ENCODE measurements at places on chromosomes 1 and 21.

DNA sequence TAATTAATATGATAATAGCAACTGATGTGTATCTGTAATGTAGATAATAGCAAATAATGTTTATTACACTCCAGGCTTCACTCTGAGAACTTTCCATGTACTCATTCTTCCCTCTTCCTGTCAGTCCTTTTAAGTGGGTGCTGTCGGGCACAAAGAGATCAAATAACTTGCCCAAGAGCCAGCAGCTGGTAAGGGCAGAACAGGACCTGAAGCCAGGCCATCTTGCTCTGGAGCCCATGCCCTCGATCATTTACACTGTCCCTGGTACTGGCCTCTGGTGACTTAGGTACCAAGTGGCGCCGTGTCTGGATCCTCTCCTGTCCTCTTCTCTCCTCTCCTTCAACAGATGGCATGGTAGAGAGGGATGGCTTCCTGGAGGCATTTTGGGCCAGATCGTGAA, 97.2 kb downstream of the VPS13D start:
- H3K27ac ChIP-seq = no peak overlapping the region
- no peak for DNase-seq
- peaks cover 2% of the 10 kb centered on the region for H3K36me3 ChIP-seq
- H3K4me3 ChIP-seq = no peak overlapping the region
- no peaks in the 10 kb centered on the region for H3K27me3 ChIP-seq
- H3K4me1 ChIP-seq = no peaks in the 10 kb centered on the region

DNA sequence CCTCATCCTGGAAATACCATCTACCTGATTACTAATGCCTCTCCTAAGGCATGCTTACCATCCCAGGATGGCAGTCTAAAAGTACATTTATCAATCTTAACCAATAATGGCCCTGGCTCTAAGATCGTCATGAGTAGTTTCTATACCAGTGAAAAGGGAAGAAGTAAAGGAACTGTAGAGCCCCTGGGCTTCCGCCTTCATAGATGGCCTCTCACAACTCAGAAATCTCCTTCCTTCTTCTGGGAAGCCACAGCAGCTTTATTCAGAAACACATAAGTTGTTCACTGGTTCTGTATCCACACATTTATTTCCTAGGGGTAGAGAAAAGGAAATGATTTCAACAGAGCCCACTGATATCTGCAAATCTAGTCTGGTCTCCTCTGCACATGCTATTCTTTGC, 41.0 kb upstream of the CD5L start:
- H3K4me1 ChIP-seq = no peaks in the 10 kb centered on the region
- H3K27ac ChIP-seq = no peak overlapping the region
- DNase-seq = no peak
- no peak overlapping the region for H3K4me3 ChIP-seq
- H3K36me3 ChIP-seq = no peaks in the 10 kb centered on the region
- no peaks in the 10 kb centered on the region for H3K27me3 ChIP-seq

DNA sequence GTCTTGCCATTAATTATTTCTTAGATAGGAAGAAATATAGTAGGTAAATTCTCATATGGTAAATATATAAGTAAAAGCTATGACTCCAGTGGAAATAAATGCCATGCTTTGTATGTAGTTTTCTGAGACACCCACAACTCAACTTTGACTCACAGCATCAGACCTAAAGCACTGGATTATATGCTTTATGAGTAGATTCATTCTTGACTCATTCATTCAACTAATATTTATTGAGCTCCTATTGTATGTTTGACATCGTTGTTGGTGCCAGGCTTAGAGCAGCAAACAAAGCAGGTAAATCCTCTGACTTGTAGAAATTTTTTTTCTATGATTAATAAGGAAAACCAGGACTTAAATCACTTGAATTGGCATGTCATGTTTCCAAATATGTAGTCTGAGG, 211.4 kb downstream of the PTPRC start:
- no peaks in the 10 kb centered on the region for H3K27me3 ChIP-seq
- H3K4me3 ChIP-seq = no peak overlapping the region

DNA sequence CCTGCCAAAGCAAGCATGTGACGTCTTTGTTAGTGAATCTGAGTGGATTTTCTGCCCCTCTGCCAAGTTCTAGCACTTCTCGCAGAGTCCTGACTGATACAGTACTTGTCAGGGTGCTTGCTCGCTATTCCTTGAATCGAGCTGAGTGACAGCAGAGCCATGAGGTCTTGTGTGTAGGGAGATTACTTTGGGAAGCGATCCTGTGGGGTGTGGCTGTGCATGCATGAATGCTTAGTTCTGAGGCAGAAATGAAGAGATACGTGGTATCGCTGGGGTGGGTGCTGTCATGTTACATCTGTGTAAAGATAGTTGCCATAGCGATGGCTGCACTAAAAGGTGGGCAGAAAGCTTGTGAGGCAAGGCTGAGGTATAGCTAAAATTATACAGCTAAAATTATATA, 19.3 kb upstream of the DNAJC28 start:
- no peak overlapping the region for H3K27ac ChIP-seq
- no peaks in the 10 kb centered on the region for H3K27me3 ChIP-seq
- H3K4me3 ChIP-seq = no peak overlapping the region
- no peaks in the 10 kb centered on the region for H3K4me1 ChIP-seq
- no peak for DNase-seq

DNA sequence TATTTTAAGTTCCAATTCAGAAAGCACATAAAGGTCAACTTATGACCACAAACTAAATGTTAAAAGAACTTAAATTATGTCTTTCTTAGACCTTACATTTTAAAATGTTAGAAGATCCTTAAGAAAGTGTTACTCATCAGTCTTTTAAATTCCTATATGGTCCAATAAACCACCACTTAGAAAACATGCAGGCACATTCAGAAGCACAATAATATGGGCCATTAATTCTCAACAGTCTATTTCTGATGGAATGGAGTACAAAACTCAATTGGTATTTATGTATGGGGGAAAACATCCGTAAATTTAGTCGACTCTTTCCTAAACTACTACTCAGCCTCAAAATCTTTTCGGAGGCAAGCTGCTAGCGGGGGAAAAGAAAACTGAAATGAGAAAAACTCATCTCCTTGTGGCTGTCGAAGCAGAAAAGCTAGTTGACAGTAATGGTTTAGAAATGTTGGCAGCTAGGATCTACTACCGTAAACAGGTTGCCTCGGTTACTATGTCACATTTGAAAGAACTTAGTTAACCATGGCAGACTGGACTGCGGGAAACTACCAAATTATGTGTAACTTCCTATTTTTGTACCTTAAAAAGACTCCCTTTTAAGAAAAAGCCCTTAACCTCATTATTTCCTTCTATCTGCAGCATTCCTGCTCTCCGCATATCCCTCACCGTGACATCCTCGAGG, 1.0 kb downstream of the TRMT1L start:
- peak; percentile 16 for DNase-seq
- H3K36me3 ChIP-seq = no peaks in the 10 kb centered on the region
- peak overlapping the region; percentile 65 for H3K4me3 ChIP-seq
- no peaks in the 10 kb centered on the region for H3K27me3 ChIP-seq
- peak overlapping the region; percentile 96 for H3K27ac ChIP-seq

DNA sequence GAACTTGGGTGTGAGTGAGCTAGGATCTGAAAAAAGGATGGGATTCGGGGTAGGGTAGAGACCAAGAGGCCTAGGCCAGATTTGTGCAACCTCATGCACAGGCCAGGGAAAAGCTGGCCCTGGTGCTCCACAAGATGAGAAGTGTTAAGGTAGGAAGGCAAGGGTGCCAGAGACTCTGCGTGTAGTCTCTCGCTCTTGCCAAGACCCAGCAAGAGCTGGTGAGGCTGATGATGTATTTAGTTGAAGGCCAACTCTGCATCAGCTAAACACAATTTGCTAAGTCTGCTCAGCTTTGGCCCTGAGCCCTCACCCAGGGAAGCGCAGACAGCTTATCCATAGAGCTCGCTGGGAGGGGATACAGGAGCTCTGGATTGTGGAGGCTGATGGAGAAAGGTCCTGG, 26.6 kb upstream of the SOX13 start:
- no peaks in the 10 kb centered on the region for H3K27me3 ChIP-seq
- H3K36me3 ChIP-seq = no peaks in the 10 kb centered on the region
- H3K4me1 ChIP-seq = no peaks in the 10 kb centered on the region
- DNase-seq = no peak
- no peak overlapping the region for H3K27ac ChIP-seq

DNA sequence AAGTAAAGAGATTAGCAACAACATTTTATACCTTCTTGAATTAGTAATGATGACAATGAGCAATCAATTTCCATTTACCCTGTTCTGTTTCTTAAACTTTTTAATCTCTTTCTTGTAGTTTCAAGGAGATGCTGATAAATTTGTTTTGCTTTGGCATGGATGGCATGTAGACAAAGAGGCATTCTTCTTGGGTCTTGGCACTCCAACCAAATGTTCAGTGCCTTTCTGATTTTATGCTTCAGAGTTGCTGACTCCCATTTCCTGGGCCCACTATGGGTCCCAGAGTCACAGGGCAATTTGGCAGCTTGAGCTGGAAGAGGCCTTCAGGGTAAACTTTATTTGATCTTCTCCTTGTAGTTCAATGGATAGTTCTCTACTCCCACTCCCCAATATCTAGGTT, 42.1 kb upstream of the OSBPL9 start:
- H3K27ac ChIP-seq = no peak overlapping the region
- peaks cover 4% of the 10 kb centered on the region for H3K4me1 ChIP-seq
- no peaks in the 10 kb centered on the region for H3K27me3 ChIP-seq
- no peak overlapping the region for H3K4me3 ChIP-seq

- H3K4me3 ChIP-seq = no peak overlapping the region
- peak overlapping the region; percentile 86 for H3K27ac ChIP-seq
- H3K36me3 ChIP-seq = no peaks in the 10 kb centered on the region
- no peaks in the 10 kb centered on the region for H3K27me3 ChIP-seq
Observed at GRCh38 chr1:22749919-22750684, 39.5 kb downstream of the EPHB2 start.

DNA sequence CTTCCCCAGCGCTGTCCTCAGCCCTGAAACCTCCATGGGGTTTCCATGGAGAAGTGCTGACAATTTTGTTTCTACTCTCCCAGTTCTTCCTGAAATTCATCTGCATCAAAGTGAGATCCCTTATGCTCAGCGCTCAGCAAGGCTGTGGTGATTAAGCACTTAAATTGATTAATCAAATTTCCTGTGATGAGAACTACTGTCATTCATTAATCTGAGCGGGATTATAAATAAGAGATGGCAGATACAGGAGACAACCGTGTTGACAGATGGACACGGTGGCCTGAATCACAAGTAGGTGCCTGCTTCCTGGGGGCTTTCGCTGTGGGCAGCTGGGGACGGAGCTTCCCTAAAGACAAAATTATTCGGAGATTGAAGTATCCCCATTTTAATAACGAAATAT, 329.1 kb upstream of the VAMP3 start:
- H3K4me1 ChIP-seq = no peaks in the 10 kb centered on the region
- H3K27ac ChIP-seq = no peak overlapping the region
- DNase-seq = no peak
- no peaks in the 10 kb centered on the region for H3K36me3 ChIP-seq
- H3K4me3 ChIP-seq = no peak overlapping the region

- peaks cover 6% of the 10 kb centered on the region for H3K4me1 ChIP-seq
- no peaks in the 10 kb centered on the region for H3K36me3 ChIP-seq
- H3K27me3 ChIP-seq = no peaks in the 10 kb centered on the region
- H3K4me3 ChIP-seq = no peak overlapping the region
- DNase-seq = no peak
- H3K27ac ChIP-seq = no peak overlapping the region
Observed at GRCh38 chr1:193754151-193754550, 567.7 kb upstream of the B3GALT2 start.

GRCh38 chr1:160656737-160657136, 9.9 kb upstream of the SLAMF1 start:
- DNase-seq = no peak
- no peaks in the 10 kb centered on the region for H3K27me3 ChIP-seq
- peak overlapping the region; percentile 46 for H3K27ac ChIP-seq

DNA sequence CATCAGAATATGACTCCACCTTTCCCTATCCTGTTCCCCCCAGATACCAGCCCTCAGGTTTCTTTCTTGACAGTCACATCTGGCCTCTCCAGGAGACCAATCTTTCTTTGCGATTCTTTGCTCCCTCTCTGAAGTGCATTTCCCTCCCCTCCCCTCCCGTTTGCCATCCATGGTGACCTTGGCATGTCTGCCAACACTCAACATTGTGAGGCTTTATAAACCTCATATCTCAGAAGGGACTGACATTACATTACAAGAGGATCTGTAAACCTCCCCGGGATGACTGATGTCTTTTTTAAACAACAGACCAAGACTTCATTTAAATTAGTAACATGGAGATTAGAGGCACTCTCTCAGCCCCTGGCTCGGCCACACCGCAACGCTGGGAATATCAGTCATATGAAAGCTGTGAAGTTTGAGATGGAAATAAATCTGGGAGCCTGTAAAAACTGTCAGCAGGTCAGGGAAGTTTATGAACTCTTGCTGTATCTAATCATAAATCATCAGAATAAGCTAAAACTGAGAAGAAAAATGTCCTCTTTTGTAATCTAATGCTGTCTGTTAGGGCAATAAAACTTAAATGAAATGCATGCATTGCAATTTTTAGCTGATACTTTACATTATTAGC, 401.7 kb upstream of the PROX1 start:
- no peak overlapping the region for H3K27ac ChIP-seq
- H3K36me3 ChIP-seq = no peaks in the 10 kb centered on the region
- no peak overlapping the region for H3K4me3 ChIP-seq

DNA sequence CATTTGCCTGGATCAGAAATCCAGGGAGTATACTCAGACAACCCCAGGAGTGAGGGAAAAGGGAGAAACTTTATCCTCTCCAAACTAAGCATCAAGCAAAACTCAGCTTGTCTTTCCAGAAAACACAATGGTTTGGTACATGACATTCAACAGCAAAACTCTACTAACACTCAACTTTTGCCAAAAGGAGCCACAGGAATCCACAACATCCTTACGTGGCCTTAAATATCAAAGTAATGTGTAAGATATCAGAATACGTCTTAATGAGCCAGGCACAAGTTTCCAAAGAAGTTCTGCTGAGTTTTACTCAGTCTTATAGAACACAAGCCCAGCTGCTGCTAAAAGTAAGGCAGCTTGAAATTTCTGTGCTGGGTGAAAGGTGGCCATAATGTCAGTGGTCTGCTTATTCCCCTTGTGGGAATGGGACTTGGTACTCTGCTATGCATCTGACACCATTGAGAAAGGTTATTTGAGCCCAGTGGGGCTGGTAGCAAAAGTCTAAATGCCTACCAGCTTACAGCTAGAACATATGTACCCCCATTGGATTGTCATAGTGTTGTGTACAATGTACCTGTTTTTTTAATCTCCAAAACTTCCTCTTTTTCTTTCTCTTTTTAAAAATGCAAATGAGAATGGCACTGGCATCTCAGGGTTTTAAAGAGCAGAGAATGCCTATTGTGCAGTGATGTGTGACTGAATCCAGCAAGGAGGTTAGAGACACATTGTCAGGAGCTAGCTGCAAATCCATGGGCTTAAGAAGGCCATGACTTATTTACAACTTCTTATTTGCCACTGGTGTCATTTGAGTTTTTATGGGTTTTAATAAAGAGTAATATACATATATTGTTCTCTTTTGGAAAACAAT, 62.0 kb upstream of the ST6GALNAC3 start:
- no peak overlapping the region for H3K4me3 ChIP-seq
- H3K27ac ChIP-seq = peak overlapping the region; percentile 6
- H3K36me3 ChIP-seq = no peaks in the 10 kb centered on the region
- no peaks in the 10 kb centered on the region for H3K27me3 ChIP-seq
- no peak for DNase-seq
- peaks cover 5% of the 10 kb centered on the region for H3K4me1 ChIP-seq

- DNase-seq = peak; percentile 90
- no peak overlapping the region for H3K27ac ChIP-seq
- no peaks in the 10 kb centered on the region for H3K36me3 ChIP-seq
Observed at GRCh38 chr1:202692959-202693555, 17.2 kb downstream of the SYT2 start.

GRCh38 chr1:65196926-65197325, 48.9 kb downstream of the AK4 start:
- no peak overlapping the region for H3K27ac ChIP-seq
- no peaks in the 10 kb centered on the region for H3K36me3 ChIP-seq

Measured in hepatocyte (in vitro differentiated cells).